ENCODE measurements at places on chromosomes 11 and 22.

DNA sequence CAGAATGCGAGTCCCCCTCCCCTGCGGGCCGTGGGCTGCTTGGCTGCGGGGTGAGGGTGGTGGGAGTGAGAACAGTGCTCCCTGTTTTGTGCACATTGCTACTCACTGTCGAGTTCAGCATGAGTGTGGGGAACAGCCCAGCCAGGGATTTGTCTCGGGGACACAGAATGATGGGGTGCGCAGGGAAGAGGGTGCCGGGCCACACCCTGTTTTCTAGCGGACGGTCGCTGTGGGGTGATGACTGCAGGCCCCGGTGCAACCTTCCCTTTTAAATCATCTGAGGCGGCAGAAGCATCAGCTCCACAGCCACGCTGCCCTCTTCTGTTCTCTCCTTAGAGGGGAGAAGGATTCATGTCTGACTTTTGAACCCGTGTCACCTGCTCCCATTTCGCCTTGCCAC, 1051.2 kb downstream of the TBC1D22A start:
- DNase-seq, result no peak

GRCh38 chr11:57791321-57792059, 29.9 kb downstream of the CTNND1 start:
- no peak for DNase-seq

DNA sequence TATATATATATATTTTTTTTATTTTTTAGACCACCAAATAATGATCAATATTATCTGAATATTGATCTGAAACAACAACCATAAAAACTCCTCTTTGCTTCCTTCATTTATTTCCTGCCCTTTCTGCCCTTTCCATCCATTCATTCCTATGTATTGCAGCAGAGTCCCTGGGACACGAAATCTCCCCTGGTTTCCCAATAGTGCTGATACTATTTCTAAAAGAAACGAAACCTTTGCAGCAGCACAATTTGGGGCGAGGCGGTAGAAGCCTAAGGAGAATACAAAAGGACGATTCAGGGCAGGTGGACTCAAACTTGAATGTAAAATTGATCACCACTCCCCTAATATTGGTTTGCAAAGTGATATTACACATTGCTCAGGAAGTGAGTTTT, 16.9 kb upstream of the AMOTL1 start:
- DNase-seq, result no peak

DNA sequence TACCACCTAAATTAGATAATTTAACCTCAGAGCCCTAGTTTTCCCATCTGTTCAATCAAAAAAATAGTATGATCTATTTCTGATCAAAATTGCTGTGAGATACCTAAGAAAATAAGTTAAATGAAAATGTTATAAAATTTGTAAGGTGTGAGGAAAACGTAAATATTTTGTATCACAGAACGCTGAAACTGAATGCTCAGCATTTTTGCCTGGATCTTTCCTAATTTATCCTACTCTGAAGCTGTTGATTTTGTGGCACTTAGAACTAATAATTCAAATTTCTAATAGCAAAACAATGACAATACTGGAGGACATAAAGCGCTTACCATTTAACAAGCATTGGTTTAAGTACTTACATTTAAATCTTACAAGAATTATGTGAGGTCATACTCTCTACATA, 674.2 kb downstream of the FAM181B start:
- DNase-seq, result no peak

- no peak for DNase-seq
These were observed 7.6 kb upstream of the KCTD17 start for GRCh38 chr22:37043828-37044538.

DNA sequence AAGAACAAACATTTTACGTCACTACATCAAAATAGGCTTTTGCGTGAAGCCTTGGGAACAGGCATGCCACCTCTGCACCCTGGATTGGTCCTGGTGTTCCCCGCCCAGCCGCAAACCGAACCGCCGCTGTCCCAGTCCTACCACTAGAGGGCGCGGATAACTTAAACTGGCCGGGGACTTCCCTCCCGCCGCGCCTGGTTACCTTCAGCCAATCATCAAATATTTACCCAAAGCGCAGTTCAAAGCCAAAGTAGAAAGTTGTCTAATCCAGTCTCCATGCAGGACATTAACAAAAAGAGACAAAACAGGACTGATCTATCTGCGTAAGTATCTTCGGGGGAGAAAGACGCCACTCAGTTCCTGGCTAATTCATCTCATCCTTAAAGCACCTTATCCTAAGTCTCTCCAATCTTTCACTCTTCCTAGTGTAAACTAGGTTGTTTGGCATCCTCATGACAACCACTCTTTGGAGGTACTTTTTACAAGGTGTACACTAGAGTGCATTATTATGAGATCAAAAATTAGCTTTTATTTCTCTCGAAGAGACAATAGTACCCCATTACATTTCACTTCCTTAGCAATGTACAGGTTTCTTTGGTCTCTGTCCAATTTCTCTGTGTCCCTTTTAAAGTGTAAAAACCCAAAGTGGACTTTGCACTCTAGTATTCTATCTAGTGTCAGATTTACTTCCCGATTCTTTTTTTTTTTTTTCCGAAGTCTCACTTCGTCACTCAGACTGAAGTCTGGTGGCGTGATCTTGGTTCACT, 3.9 kb upstream of the CRY2 start:
- DNase-seq, result no peak

GRCh38 chr11:58578136-58578634, 678 bp upstream of the ZFP91 start:
- DNase-seq, result peak; percentile 96

- DNase-seq, result no peak
These were observed 29.1 kb downstream of the PPIL2 start for GRCh38 chr22:21694795-21695429.

- no peak for DNase-seq
These were observed 32.2 kb upstream of the MYO18B start for GRCh38 chr22:25709758-25710157.

DNA sequence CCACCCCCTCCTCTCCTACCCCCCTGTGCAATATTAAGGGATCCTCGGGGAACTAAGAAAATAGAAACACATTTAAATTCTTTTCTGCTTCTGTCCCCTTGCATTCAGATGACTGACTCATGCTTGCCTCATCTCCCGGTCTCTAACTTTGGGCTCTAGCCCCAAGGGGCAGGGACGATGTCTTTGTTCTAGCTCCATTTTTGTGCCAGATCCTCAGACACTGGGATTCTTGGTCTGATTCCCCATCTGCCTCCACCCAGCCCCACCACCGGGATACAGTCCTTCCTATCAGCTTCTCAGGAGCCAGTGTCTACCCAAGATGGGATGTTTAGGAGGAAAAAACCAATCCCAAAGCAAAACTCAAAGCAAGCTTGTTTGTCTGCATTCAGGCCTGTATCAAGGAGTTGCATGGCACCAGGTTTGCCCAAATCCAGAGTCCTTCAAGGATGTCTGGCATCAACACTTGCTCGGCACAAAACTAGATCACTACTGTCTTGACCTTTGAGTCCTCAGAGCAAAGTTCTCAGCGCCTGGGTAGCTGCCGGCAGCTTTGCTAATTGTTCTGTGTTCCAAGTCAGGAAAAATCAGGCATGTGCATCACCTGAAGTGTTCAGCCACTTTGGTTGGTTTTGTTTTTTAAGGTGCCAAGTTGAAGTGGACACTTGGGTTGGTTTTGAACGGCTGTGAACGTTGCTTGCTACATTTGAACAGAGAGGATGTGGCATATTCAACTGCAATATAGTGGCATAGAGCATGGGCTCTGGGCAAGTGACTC, 212.8 kb downstream of the DSCAML1 start:
- peak; percentile 5 for DNase-seq

GRCh38 chr11:24240496-24241175, 256.2 kb upstream of the LUZP2 start:
- no peak for DNase-seq

GRCh38 chr11:861105-861479, 18.4 kb downstream of the TSPAN4 start:
- DNase-seq, result no peak
